ENCODE measurements at places on chromosomes 11 and 22.

DNA sequence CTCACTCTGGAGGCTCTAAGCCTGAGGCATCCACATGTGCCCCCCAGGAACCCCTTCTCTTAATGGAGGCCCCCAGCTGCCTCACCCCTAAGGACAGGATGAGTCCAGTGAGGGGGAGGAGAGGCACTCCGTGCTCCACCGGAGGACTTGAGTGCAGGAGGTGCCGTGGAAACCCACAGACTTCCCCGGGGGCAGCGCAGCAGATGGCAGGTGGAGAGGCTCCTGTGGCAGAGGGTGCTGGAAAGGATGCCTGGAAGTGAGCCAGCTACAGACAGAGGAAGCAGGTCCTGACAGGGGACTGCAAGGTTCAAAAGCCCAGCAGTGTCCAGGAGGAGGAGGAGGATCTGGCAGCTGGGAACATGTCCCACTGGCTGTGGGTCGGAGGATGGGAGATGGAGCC lies 1384.0 kb downstream of the TBC1D22A start:
- no peak for DNase-seq

- no peak for DNase-seq
Measured at GRCh38 chr22:37267135-37267587, 15.1 kb upstream of the CYTH4 start.

- no peak for DNase-seq
Measured at GRCh38 chr11:124716591-124716990, 23.2 kb upstream of the NRGN start.

- no peak for DNase-seq
Measured at GRCh38 chr11:456533-456932, 6.5 kb downstream of the PTDSS2 start.

DNA sequence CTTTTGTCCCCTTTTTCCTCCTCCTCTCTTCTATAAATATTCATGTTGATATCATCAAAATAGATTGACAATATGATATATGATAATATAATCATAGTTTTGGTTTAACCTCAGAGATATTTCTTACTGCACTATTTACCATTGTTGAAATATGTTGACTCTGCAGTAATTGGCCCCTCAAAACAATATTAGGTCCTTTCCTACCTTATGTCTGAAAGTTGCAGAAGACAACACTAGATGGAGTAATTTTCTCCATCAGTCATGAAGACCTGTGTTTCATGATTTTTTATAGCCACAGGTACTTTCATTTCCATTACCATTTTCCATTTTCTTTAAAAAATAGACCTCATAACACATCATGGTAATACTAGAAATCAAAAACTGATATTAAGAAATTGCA lies 284.4 kb downstream of the LUZP2 start:
- DNase-seq, result no peak

GRCh38 chr11:1631066-1631568 lies 1.5 kb downstream of the KRTAP5-5 start:
- no peak for DNase-seq

DNA sequence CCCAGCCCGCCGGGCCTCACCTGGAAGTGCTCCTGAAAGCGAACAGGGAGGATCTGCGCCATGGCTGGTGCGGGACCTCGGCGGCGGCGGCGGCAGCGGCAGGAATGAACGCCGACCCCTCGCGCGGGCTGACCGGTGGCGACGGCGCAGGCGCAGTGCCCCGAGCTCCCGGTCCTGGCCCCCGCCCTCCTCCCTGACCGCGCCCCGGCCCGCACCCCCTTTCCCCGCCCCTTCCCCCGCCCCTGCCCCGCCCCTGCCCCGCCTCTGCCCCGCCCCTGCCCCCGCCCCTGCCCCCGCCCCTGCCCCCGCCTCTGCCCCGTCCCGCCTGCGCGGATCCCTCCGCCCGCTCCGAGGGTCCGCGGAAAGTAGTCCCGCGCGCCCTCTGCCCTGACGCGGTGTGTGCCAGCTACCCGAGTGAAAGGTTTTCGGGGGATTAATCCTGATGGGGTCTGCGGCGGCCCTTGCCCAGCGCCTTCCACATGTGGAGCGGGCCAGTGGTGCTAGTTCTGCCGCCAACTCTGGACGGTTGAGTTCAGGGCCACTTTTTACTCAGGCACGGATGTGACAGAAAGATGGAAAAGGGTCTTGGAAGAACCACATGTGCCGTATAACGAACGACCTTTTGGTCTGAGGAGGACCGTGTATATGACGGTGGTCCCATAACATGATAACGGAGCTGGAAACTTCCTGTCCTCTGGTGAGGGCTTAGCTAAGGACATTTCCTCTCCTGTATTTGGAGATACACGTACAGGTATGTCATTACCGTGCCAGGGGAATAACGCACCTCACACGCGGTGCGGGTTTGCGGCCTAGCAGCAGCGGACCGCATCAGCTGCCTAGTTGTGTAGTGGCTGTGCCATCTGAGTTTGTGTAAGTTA lies at the start of gene CLTCL1:
CLTCL1 (minus strand) TSS at position 140 of the 878 bp plus-strand sequence; CDS start at position 62, 78 bp downstream.
- peak; percentile 52 for DNase-seq
